Stimulated activated CD4-positive, alpha-beta T cell treated with anti-CD3 and anti-CD28 coated beads, Interleukin-15, amount 100 ng/mL, for 24 hours (primary cell): ENCODE measurements at places on chromosomes 4 and X.

GRCh38 chrX:147322496-147322895 lies 508.0 kb upstream of the CXorf51A start:
- DNase-seq: no peak

GRCh38 chrX:17104433-17104832 lies 158.0 kb downstream of the REPS2 start:
- DNase-seq: no peak

DNA sequence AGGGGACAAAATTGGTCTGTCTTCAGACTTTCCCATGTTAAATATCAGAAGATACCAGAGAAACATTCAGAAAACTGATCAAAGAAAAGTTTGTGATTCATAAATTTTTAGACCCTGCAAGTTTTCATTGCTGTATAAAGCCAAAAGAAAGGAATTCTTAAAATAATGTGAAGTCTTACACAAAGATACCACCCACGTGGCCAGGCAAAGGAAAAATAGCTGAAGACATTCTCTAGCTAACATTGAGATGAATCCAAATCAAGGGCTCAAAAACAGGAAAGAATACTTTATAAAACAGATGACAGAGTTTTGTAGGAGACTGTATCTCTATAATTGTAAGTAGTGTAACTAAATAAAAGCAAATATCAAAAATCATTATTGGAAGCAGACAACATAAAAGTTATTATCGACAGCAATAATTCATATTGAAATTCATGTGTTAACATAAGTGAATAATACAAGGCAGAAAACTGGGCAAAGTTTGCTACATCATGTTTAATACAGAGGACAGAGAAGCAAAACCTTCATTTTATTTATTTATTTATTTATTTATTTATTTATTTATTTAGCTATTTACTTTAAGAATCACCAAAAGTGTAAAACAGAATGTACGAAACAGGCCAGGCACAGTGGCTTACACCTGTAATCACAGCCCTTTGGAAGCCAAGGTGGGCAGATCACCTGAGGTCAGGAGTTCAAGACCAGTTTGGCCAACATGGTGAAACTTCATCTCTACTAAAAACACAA lies 204.6 kb upstream of the SLIT2 start:
- DNase-seq: no peak

DNA sequence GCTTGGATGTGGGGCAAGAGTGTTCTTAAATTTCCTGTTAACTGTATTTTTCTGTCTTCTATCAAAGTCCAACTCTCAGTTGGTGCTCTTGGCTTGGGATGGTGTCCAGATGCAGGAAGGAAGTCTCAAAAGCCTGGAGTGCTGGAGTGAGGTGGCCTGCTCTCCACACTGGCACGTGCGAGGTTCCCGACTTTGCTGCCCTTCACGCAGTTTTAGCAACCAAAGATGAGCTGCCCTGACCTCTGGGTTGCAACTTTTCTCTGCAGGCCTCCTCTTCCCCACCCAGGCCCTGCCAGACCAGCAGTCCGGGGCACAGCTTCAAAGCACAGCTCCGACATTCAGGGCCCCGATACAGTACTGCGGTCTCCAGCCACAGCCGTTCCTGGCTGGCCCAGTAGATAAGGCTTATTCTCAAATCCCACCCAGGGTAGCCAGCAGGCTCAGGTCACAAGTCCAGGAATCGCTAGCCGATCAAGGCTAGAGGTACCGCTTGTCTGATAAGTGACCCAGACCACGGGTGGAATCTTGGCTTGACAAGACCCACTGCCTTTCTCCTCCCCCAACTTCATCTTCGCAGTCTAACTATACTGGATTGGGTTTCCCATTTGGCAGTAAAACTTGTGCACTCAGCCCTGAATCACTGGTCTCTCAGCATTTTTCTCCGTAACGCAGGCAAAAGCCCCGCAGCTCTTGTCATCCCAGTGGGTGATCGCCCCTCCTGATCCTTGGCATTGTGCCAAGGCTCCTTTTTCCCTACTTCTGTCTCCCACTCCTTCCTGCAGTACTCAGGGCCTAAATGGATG lies 21.8 kb upstream of the JADE1 start:
- DNase-seq: no peak

- DNase-seq: peak; percentile 7
Measured at GRCh38 chrX:31266203-31267076, 194.6 kb upstream of the FTHL17 start.

GRCh38 chrX:24925430-24925829 lies 90.3 kb downstream of the ARX start:
- DNase-seq: no peak

DNA sequence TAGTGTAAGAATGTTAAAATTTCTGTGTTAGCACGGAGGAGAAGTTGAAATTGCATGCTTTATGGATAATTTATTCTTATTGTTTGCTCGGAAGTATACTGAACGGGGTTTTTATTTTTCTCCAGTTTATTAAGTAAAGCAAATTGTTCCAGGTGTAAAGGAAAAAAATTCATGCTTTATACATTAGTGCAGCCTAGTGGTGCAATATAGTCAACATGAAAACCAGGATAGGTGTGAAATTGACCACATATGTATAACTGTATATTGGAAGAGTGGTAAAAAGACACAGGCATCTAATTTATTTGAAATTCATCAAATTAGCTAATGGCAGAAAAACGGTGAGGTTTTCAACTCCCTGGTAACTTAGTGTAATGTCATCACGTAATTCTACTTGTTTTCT lies 959 bp downstream of the BRS3 start:
- no peak for DNase-seq

- DNase-seq: no peak
Measured at GRCh38 chrX:18017411-18017810, 156.3 kb upstream of the RAI2 start.

- DNase-seq: no peak
Measured at GRCh38 chrX:25288676-25289075, 272.9 kb upstream of the ARX start.

DNA sequence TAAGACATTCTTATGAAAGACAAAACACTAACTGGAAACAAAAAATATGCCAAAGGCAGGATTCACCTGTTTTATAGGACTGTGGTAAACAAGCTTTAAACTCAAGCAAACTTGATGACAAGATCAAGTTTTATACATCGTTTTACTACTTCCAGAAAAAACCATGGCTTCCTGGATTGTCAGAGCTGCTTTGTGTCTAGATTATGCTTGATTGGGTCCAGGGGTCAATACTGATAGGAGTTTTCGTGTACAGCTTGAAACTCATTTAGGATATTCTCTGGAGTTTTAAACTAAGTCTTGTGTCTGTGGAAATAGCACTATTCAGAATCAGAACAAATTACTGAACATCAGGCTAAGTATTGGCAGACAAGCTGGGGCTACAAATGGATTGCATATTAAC lies 13.0 kb downstream of the HCCS start:
- no peak for DNase-seq

- no peak for DNase-seq
Measured at GRCh38 chr4:188987011-188987410, 847.8 kb downstream of the TRIML1 start.

DNA sequence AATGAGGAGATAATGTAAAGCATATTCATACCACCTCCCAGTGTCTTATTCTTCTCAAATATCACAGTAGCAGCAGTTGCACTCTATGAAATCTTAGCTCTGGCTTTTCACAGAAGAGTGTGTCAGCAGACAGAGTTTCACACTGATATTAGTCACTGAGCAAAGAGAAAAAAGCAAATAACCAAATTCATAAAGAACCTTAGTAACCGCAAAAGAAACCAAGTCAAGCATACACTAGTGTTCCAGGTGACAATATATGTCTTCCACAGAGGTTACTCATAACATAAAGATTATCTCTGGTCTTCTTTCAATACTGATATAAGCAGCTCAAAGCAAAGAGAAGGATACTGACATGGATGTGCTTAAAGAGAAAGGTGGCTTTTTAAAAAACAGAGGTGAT lies 181.7 kb upstream of the EDNRA start:
- no peak for DNase-seq

DNA sequence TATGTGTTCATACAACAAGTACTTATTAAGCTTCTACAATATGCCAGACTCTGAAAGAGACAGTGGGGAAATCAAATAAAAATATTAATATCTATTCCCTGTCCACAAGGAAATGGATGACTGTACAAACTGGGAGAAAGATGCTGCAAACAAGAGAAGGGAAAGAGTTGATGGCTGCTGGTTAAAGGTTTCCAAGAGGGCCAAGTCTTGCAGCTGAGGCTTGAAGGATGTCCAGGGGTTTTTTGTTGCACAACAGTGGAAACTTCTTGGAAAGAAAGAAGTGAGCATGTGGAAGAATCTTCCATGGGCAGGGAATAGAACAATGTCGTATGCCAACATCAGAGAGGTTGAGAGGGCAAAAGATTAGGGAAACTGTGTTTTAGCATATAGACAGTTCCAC lies 95.8 kb downstream of the MID1 start:
- DNase-seq: no peak

DNA sequence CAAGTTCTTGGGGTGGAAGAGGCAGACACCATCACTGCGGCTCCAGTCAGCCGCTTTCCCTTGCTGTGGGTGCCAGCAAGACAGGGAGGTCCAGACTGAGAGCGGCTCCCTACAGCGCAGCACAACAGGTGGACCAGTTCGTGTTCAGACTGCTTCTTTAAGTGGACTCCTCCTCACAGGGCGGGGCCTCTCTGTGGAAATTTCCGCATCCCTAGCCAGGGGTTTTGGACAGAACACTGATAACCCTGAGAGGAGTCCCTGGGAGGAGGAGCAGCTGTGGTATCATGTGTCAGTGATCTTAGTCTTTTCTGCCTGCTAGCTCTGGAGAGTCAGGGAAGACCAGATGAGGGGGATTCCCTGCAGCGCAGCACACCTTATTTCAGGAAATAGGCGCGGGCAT lies 48.5 kb downstream of the MAGEC2 start:
- no peak for DNase-seq

- peak; percentile 80 for DNase-seq
Measured at GRCh38 chr4:47836641-47837093, 1.2 kb downstream of the CORIN start.

DNA sequence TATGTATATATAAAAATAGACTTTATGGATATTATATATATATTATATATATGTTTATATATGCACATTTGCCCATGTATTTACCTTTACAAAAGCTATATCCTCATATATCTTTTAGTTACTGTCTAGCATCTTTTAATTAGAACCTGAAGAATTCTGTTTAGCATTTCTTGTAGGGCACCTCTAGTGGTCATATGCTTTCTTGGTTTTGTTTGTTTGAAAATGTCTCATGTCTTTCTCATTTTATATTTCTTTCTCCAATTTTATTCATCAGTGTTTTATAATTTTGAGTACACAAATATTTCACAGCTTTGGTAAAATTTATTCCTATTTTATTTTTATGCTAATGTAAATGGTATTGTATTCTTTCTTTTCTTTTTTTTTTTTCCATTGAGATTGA lies 70.3 kb upstream of the SPIN4 start:
- no peak for DNase-seq

- no peak for DNase-seq
Measured at GRCh38 chr4:84887824-84888223, 78.7 kb downstream of the WDFY3 start.
